ENCODE measurements at places on chromosomes 16 and 17.

DNA sequence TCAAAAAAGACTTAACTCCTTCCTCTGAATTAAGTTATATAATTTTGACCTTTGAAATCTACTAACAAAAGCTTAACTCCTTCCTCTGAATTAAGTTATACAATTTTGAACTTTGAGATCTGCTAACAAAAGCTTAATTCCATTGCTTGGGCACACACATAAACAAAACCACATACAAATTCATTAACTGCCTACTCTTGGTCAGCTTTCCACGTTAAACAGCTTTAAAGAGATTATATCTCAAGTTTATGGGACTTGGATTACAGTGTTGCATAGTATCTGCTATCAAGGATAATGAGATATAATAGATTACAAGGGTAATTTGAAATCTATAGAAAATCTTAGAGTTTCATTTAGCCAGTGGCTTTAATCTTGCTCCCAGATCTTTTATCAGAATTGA is 23.5 kb downstream of the COX10 start:
- no peak for DNase-seq

GRCh38 chr17:81697261-81698044 is 5.7 kb upstream of the MRPL12 start:
- no peak for DNase-seq

GRCh38 chr16:4603624-4604170 is 11.0 kb downstream of the UBALD1 start:
- DNase-seq, result no peak

DNA sequence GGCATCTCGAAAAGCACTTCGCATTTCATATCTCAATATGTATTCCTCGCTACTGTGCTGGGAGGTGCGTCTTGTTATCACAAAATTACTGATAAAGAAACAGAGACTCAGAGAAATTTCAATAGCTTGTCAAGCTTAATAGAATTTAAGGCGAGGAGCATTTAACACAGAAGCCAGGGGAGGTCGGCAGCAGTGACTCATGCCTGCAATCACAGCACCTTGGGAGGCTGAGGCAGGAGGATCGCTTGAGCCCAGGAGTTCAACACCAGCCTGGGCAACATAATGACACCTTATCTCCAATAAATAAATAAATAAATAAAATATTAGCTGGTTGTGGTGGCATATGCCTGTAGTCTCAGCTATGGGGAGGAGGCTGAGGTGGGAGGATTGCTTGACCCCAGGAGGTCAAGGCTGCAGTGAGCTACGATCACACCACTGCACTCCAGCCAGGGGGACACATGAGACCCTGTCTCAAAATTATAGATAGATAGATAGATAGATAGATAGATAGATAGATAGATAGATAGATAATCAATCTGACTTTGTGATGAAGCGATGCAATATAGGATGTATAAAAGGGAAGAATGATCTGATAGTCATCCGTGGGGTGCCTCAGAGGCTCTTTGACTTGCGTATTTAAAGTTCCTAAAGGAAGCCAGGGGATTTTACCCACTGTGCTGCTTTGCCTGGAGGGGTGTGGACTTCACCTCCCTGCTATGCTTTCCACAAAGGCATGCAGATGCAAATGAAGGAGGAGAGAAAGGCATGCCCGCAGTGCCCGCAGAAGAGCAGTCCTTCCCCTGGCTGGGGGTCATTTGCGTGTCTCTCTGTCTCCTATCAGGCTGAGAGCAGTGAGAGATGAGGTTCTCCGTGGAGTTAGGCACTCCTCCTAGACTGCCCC is 15.9 kb upstream of the USP10 start:
- no peak for DNase-seq

GRCh38 chr17:76032073-76032779 is 5.1 kb upstream of the EVPL start:
- DNase-seq, result no peak

- no peak for DNase-seq
Observed at GRCh38 chr16:26993511-26993910, 73.2 kb upstream of the C16orf82 start.

GRCh38 chr16:8919934-8920462 is 37.8 kb downstream of the LITAFD start:
- DNase-seq, result no peak

- no peak for DNase-seq
Observed at GRCh38 chr16:50386139-50386538, 17.4 kb upstream of the BRD7 start.

DNA sequence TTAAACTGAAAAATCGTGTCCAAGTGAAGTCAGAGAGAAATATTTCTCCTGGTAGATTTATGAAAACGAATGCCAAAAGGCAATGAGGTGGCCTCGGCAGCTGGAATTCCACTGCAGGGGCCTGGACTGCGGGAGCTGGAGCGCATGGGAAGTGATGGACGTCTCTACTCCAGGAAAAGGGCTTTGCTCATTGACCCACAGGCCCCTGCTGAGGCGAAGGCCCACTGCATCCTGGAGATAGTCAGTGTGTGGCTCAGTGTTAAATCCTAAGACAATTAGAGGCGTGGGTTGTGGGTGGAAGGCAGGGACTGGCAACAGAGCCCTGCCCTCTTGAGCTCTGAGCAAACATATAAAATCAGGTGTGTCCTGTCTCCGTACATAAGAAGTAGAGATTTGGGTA is 191.4 kb downstream of the SLC39A11 start:
- DNase-seq, result no peak

DNA sequence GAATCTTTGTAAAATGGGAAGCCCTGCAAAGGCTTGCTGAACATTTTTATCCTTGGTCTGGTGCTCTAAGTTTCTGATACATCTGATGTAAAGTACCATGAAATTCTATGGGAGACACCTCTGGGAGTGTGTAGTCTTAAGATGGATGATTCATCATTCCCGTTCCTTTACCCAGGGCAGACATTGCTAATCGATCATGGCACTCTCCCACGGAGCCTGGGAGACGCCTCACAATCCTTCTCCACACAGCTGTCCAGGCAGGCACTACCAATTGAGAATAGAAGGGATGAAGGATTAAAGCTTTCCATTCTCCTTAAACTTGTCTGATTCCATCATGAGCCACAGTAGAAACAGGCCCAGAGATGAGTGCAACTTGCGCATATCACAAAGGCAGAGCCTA is 144.8 kb downstream of the GSG1L start:
- no peak for DNase-seq

GRCh38 chr17:81184555-81184954 is 18.5 kb upstream of the AATK start:
- DNase-seq, result no peak

DNA sequence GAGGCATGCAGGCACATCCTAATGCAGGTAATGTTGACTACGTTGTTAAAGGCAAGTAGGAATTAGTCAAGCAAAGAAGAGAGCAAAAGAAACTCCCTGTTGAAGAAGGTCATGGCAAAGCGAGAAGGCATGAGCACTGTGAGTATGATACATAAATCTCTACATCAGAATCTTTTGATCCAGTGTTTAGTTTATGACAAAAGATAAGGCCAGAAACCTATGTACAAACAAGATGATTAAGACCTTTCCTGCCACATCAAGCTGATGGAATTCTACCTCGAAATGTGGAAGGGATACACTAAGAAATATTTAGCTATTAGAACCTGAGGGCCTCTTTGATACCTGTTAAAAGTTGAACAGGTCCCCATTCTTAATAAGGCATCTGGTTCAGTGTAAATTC is 20.2 kb downstream of the SYCE1L start:
- DNase-seq, result no peak

DNA sequence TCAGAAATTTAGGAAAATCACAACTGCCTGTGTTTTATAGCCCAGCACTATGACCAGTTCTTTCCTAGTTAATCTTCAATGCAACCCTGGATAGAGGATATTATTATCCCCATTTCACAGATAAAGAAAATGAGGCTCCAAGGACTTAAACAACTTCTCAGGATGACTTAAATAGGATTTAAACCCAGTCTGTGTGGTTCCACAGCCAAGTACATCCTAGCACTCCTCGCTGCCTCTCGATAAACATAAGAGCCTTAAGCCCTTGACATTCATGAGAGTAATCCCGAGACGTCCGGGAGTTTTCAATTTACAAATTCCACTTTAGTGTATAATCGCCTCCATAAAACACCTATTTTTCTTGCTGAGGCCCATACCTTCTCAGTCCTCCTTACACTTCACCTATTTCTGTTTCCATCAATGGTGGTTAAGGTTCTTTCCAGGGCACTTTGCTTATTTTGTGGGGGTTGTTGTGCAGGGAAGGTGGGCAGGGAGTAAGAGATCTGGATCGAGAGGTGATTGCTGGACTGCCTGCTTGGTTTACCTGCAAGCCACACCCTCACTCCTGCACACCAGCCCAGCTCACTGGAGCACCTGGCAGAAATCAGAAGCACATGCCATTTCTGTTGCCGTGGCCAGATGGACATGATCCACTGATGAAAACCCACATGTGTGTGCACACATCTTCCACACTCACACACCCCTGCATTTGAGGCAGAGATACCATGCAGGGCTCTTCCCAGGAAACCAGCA is 50.5 kb downstream of the ASIC2 start:
- no peak for DNase-seq

GRCh38 chr17:63542218-63542545 is 8.1 kb upstream of the DCAF7 start:
- DNase-seq, result no peak

- no peak for DNase-seq
Observed at GRCh38 chr17:19539040-19539399, 5.4 kb downstream of the SLC47A1 start.

- no peak for DNase-seq
Observed at GRCh38 chr16:87527055-87527724, 34.4 kb upstream of the ZCCHC14 start.

DNA sequence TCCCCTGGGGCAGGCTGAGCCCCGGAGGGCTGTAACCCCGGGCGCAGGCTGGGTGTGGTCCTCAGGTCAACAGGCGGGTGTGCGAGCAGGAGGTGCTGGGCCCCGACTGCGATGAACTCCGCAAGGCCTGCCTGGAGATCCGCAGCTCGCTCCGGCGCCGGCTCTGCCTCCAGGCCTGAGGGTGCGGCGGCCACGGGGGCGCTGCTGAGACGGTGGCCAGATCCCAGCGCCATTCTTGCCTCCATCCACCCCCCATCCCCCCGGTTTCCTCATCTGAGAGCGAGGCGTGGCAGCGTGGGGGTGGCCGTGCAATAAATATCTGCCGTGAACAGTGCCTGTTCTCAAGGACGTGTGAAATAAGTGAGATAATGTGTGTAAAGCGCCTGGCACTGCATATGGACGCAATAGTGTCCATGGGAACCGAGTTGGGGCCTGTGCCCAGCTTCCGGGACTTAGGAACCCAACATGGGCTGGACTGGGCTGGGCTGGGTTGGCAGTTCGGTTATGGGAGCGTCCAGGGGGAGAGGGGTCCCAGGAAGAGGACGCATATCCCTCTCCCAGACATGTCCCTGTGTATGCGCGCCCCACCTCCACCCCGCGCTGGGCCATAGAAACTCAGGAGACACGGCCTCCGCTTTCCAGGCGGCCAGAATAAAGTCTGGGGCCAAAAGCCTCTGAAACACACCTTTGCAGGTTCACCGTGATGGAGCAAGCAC is 15.0 kb downstream of the ZNF213 start:
- DNase-seq, result peak; percentile 39

GRCh38 chr17:82304826-82305726 is 12.3 kb downstream of the CD7 start:
- no peak for DNase-seq

DNA sequence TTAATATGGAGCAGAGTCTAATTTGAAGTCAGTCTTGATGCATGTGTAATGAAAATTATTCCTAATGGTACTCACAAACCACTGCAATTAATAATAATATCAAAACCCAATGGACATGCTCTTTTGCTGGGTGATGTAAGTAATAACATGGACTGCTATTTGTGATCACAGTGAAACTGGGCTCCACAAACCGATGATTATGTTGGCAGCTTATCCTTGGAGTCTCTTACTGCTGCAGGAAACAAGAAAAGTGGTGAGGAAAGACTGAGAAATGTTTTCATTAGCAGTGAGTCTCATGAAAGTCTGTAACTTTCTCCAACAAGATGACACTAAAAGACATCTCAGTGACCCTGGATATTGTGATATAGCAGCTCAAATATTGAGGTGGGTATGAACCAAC is 45.2 kb downstream of the TMEM100 start:
- no peak for DNase-seq

GRCh38 chr17:55576996-55577586 is 65.8 kb upstream of the SMIM36 start:
- no peak for DNase-seq

GRCh38 chr17:47225911-47226688 is 17.0 kb downstream of the MYL4 start:
- DNase-seq, result no peak

DNA sequence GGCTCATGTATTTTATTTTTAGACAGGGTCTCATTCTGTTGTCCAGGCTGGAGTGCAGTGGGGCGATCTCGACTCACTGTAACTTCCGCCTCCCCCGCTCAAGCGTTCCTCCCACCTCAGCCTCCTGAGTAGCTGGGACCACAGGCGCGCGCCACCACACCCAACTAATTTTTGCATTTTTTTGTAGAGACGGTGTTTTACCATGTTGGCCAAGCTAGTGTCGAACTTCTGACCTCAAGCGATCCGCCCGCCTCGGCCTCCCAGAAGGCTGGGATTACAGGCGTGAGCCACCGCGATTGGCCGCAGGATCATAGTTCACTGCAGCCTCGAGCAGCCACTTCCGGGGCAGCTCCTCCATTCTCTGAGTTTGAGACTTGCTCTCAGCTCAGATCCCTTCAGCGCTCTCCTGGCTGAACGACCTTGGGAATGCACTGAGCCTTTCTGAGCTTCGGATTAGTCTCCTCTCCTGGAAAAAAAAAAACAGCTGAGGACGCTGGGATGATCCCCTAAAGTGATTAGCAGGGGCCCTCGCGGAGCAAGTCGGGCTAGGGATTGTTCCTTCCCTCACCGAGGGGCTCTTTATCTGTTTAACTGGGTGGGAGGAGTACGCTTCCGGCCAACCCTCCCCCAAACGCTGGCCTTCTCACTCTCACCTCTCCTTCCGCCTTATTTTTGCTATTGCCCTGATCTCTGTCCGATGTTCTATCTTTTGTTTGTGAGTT is 1.1 kb upstream of the PKMYT1 start:
- DNase-seq, result no peak

DNA sequence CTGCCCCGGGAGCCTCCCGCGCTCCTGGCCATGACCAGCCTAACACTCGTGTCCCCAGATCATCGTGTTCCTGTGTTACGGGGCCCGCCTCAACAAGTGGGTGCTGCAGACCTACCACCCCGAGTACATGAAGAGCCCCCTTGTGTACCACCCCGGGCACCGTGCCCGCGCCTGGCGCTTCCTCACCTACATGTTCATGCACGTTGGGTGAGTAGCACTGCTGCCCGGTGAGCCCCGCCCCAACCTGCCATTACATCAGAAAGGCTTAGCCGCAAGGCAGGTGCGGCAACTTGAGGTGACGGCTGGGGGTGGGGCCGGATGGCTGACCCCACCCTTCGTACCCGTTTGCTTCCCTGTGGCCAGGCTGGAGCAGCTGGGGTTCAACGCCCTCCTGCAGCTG is 1.4 kb downstream of the RHBDL1 start:
- DNase-seq, result peak; percentile 27

GRCh38 chr17:63700528-63701455 is 867 bp upstream of the LIMD2 start:
- DNase-seq, result peak; percentile 8

GRCh38 chr16:56013962-56014552 is 138.9 kb upstream of the CES5A start:
- no peak for DNase-seq

GRCh38 chr17:79814127-79814973 is 17.5 kb upstream of the CBX8 start:
- no peak for DNase-seq

- no peak for DNase-seq
Observed at GRCh38 chr17:81511554-81511803, 1.1 kb downstream of the ACTG1 start.

- no peak for DNase-seq
Observed at GRCh38 chr16:9827062-9827752, 355.0 kb downstream of the GRIN2A start.

- DNase-seq, result no peak
Observed at GRCh38 chr17:77696721-77697460, 261.6 kb upstream of the TNRC6C start.

Measured in NCI-H748 treated with DMSO at 0.1 percent for 48 hours (cell line).